ENCODE measurements at places on chromosomes 7 and 10. TPM values are rescaled to one million over a fixed set of nuclear protein-coding genes. Genes with fewer than 3 reads are reported as not detected.

KAZALD1 gene
- total RNA-seq = 30.0 TPM

GRID2IP gene
- total RNA-seq = 0.35 TPM

DNA sequence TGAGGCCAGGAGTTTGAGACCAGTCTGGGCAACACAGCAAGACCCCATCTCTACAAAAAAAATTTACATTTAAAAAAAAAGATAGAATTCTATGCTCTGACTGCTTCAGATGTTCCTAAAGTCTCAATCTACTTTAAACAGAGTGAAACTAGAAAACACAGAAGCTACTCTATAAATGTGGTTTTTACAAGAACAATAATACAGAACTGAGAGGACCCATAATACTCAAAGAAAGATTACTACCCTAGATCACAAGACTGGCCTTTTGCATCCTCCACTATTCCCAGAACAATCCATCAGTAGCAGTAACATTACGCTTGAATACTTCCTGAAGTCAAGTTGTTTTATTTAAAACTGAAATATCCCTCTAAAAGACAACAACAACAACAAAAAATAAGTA lies 119.4 kb downstream of the ZFAND4 start:
- no peak overlapping the region for H3K27ac ChIP-seq
- H3K27me3 ChIP-seq = no peaks in the 10 kb centered on the region
- H3K4me1 ChIP-seq = no peaks in the 10 kb centered on the region
- H3K4me3 ChIP-seq = no peak overlapping the region
- H3K36me3 ChIP-seq = no peaks in the 10 kb centered on the region

DNA sequence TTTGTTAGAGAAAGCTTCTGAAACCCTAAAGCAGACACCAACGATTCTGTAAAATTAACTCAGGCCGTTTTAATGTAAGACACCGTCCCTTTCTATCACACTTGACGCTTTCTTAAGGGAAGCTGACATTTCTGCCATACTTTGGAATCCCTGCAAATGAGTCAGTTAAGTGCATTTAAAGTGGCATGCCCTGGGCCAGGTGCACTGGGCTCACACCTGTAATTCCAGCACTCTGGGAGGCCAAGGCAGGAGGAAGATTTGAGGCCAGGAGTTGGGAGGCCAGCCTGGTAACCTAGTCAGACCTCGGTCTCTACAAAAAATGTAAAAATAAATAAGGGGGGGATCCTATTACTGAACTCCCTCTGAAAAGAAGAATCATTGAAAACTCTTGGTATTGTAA lies 4.4 kb downstream of the UBE2H start:
- no peaks in the 10 kb centered on the region for H3K27me3 ChIP-seq
- no peak for DNase-seq
- peak overlapping the region; percentile 89 for H3K4me3 ChIP-seq
- H3K36me3 ChIP-seq = no peaks in the 10 kb centered on the region
- peak overlapping the region; percentile 94 for H3K27ac ChIP-seq

- H3K27ac ChIP-seq = no peak overlapping the region
- no peaks in the 10 kb centered on the region for H3K36me3 ChIP-seq
- H3K4me1 ChIP-seq = no peaks in the 10 kb centered on the region
- no peaks in the 10 kb centered on the region for H3K27me3 ChIP-seq
- DNase-seq = no peak
- H3K4me3 ChIP-seq = no peak overlapping the region
Measured at GRCh38 chr7:131154380-131154779, 173.3 kb upstream of the MKLN1 start.

DNA sequence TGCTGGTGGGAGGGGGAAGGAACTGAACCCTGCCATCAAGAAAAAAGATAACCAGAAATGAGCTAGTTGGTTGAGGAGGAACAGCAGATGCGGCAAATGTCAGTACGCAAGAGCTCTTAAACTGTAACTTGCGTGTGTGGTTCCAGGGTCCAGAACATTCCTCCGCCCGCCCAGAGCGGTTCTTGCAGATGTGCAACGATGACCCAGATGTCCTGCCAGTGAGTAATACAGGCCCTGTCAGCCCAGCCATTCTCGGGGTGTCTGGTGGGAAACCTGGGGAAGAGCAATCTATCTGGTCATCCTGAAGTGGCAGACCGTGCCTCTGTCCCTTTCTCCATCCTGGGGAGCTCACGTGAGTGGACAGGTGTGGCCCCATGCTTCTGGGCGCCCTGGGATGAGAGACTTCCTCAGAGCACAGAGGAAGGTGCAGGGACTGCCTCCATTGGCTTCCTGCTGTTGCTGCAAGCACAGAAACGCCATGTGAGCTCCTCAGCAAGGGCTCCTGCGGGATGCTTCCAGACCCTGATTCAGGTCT lies 50.5 kb upstream of the ZMIZ2 start:
- H3K27me3 ChIP-seq = no peaks in the 10 kb centered on the region
- no peak for DNase-seq
- peaks cover 55% of the 10 kb centered on the region for H3K36me3 ChIP-seq
- no peak overlapping the region for H3K4me3 ChIP-seq
- no peak overlapping the region for H3K27ac ChIP-seq

DNA sequence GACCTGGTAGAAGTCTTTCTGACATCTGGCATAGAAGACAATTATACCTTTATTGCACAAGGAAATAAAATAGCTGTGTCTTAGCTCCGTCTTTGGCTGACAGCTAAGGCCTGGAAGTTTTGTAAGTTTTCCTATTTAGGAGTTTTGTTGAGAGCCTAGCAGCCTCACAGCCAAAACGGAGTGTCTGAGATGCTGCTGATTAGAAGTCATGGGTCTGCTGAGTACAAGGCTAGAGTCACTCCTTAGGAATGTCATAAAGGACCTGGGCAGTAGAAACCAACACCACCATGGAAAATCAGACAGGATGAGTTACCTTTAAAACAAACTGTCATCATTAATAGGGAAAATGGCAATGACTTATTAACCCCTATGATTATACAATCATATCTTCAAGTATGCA lies 442.5 kb downstream of the KCNMA1 start:
- no peak overlapping the region for H3K4me3 ChIP-seq
- H3K27me3 ChIP-seq = no peaks in the 10 kb centered on the region
- no peaks in the 10 kb centered on the region for H3K36me3 ChIP-seq
- DNase-seq = peak; percentile 13

DNA sequence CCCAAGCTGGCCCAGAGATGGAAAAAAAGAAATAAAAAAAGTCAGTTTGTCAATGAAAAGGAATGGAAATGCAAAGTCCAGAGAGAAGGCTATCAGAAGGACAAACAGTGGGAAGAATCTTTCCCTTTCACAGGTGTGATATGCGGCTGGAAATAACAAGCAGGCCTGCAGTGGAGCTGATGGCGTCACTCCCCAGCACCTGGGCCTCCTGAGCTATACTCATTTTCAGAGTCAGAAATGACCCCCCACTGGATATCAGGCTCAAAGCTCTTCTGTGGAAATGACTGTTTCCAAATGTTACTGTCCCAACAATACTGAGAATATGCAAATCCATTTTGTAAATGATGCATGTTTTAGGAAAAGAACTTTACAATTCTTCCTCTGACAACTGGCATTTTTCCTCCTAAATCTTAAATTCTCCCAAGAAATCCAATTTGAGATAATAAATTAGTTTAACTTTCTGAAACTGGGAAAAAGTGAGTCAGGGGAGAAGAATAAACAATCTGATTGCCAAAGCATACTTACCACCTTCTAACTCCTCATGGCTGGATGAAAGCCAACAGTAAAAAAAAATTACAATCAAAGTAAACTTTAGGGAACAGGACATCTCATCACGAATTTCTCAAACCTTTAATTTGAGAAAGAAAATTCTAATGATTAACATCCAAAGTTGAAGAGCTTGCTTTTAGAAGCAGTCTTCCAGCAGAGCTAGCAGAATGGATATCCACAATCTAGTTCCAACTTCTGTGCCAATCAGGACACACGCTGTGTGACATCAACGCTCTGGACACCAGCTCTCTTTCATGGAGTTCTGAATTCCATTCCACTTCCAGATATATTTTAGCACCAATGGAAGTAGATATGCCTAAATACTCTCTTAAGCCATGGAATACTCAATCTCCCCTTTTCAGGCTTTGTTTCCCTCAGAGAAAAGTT lies 5.3 kb upstream of the CUZD1 start:
- H3K36me3 ChIP-seq = peaks cover 5% of the 10 kb centered on the region
- H3K4me3 ChIP-seq = no peak overlapping the region
- no peaks in the 10 kb centered on the region for H3K4me1 ChIP-seq
- DNase-seq = no peak

DNA sequence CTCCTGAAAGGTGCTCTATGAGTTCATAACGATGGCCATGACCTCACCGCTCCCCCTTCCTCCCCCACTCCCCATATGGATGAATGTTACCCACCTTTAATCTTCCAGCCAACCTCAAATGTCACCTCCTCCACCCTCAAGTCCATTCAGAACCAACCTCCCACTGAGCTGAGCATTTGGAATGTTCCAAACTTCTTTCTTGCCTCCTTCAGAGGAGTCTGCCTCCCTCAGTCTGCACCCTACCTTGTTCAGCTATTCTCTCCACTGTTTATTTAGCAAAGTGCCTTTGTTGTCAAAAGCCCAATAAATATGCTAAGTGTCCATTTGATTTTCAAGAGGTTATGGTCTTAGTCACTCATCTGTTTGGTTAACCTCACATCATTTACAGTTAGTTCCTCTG lies 22.9 kb upstream of the MTPAP start:
- no peaks in the 10 kb centered on the region for H3K4me1 ChIP-seq
- no peak overlapping the region for H3K27ac ChIP-seq
- no peaks in the 10 kb centered on the region for H3K27me3 ChIP-seq
- H3K4me3 ChIP-seq = no peak overlapping the region
- DNase-seq = no peak

GRCh38 chr7:154672659-154673415 lies 330.1 kb downstream of the PAXIP1 start:
- no peak for DNase-seq
- H3K36me3 ChIP-seq = no peaks in the 10 kb centered on the region
- H3K27ac ChIP-seq = no peak overlapping the region
- no peaks in the 10 kb centered on the region for H3K4me1 ChIP-seq

Data from thoracic aorta (tissue), 2 donors.